ENCODE measurements at places on chromosomes 4 and X.

GRCh38 chrX:94942603-94943002 is 1268.6 kb downstream of the FAM133A start:
- no peak for DNase-seq

DNA sequence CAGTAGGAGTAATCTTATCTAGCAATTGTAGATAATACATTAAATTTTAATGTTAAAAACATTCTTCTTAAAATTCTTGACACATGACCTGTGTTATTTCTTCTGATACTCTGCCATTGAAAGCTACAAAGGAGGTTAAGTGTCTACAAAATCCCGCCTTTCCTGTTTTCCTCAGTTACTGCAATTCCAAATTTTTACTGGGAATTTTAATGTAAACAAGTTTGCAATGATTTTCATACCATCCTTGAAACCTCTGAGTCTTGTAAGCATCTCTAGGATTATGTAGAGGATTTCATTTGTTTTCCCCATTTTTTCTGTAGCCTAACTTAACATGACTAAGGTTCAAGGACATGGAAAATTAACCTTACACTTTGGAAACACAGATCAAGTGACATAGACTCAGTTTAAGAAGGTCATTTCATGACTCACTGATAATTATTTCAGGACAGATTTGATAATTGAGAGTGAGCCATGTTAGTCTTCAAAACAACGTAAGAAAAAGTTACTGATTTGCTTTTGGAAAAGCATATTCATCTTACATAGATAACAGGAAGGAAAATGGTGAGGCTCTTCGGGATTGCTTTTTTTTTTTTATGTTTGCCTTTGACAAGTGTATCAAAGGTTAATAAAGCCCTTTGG is 39.6 kb upstream of the PDLIM5 start:
- no peak for DNase-seq

DNA sequence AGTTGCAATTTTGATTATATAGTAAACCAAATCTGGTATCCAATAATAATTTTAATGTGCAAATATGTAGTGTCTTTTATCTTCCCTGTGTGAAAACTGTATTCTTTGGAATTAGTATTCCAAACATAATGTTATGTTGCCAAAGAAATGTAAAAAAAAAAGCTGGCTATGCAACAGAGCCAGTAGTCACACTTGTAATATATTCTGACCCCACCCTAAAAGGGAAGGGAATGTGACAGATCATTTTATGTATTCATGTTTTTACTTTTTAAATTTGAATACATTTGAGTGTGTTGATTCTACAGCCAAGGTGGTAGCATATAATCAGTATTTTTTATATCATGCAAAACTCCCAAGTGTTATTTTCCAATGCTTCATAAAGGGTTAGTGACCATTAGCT is 27.9 kb upstream of the MCUB start:
- no peak for DNase-seq

GRCh38 chrX:72272868-72273267 is 4.2 kb downstream of the RPS4X start:
- no peak for DNase-seq

- DNase-seq, result no peak
These were observed 98.1 kb downstream of the CNOT6L start for GRCh38 chr4:77721073-77721472.

Data from central memory CD8-positive, alpha-beta T cell (primary cell).